Mesangial cell (primary cell): ENCODE measurements at places on chromosomes 3 and 15. TPM values are rescaled to one million over a fixed set of nuclear protein-coding genes. Genes with fewer than 3 reads are reported as not detected.

COL8A1 gene
- total RNA-seq = 195 and 329 TPM in 2 replicates

NR1I2 gene
- total RNA-seq = under 0.01 and 0.16 TPM in 2 replicates

CACNA2D3 gene
- 0.13 TPM in 1 of 2 replicates, not detected in the other for total RNA-seq

SGO1 gene
- total RNA-seq = 0.38 and 12.7 TPM in 2 replicates

SI gene
- total RNA-seq = not detected in 2 replicates

OXTR gene
- 5.7 and 29.3 TPM in 2 replicates for total RNA-seq
